IMR-90 (cell line): ENCODE measurements at places on chromosomes 13 and 19.

- no peak for DNase-seq
These were observed 5.8 kb downstream of the PPP6R1 start for GRCh38 chr19:55252760-55253663.

DNA sequence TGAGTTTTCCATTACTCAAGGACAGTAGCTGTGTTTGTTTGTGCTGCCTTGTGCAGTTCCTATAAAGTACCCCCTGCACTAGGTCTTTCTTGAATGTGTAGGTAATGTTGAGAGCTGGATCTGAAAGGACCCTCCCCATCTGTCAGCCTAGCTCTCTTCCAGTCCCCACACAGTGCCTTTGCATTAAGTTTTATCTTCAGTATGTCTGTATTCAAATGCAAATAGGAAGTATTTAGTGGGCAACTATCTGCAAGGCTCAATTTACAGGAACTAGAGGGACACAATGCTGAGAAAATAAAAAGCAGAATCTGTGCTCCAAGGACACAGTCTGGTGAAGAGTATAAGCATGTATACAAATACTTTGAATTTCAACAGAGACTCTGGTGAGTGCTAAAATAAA lies 558.5 kb downstream of the RFC3 start:
- no peak for DNase-seq

DNA sequence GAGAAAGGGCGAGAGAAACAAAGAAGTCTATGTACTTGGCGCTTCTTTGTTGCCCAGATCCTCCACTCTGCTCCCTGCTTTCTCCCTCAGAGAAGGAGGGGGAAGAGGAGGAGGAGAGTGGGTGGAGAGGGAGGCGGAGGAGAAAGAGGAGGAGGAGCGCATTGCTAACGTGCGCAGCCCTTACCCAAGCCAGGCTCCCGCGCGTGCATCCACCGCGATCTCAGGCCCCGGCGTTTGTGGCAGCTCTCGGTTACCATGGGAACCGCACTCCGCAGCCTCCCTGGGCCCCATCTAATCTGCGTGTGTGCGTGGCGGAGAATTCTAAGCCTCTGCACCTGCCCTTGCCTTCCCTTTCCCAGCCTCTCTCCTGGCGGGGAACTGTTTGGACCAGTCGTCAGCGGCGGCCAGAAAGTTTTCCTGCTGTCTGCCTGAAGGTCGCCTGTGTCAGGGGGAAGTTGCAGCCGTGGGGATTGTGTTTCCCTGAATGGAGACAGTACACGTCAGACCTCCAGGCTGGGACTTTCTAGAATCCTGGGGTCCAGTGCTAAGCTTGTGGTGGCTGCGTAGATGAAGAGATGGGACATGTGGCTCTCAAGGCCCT lies at the start of gene ERICH6B:
Gene ERICH6B, minus strand, starts transcription at position 239 of the 601 bp plus-strand sequence. CDS start 18,734 bp downstream, outside the sequence.
- peak; percentile 7 for DNase-seq

- peak; percentile 90 for DNase-seq
These were observed 74.0 kb downstream of the DHRS12 start for GRCh38 chr13:51729866-51730553.

GRCh38 chr19:46596008-46596407 lies 5.1 kb upstream of the CALM3 start:
- DNase-seq = no peak
